Activated naive CD8-positive, alpha-beta T cell treated with anti-CD3 and anti-CD28 coated beads for 36 hours (primary cell): ENCODE measurements at places on chromosomes 6 and 20. TPM values are rescaled to one million over a fixed set of nuclear protein-coding genes. Genes with fewer than 3 reads are reported as not detected.

Gene NINL
- 2.0 TPM for total RNA-seq

- DNase-seq, result no peak
Observed at GRCh38 chr6:44671333-44671732, 283.8 kb downstream of the CDC5L start.

GRCh38 chr20:24823989-24824693 is 124.9 kb upstream of the CST7 start:
- no peak for DNase-seq

GRCh38 chr6:147691446-147691845 is 183.0 kb downstream of the SAMD5 start:
- no peak for DNase-seq

- DNase-seq, result no peak
Observed at GRCh38 chr6:33839399-33840047, 35.7 kb upstream of the MLN start.

GRCh38 chr6:12401200-12401599 is 111.0 kb downstream of the EDN1 start:
- DNase-seq, result no peak

DNA sequence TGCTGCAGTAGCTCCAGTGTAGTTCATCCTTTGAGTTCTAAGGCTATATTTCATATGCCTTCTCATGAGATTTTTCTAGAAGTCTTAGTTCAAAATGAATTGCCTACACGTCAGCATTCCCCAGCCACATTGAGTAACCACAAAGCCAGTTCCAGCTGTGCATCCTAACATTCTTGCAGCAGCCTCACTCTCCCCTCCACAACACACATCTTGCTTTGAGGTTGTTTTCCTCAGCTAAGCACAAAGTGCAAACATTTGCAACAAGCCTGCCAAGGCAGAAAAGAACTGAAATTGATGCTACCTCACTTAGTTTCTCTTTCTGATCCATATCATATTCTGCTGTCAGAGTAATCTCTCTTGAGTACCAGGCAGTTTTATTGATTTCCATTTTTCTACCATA is 160.7 kb upstream of the KCNQ5 start:
- no peak for DNase-seq

GRCh38 chr20:42754706-42755105 is 435.0 kb downstream of the PTPRT start:
- no peak for DNase-seq

DNA sequence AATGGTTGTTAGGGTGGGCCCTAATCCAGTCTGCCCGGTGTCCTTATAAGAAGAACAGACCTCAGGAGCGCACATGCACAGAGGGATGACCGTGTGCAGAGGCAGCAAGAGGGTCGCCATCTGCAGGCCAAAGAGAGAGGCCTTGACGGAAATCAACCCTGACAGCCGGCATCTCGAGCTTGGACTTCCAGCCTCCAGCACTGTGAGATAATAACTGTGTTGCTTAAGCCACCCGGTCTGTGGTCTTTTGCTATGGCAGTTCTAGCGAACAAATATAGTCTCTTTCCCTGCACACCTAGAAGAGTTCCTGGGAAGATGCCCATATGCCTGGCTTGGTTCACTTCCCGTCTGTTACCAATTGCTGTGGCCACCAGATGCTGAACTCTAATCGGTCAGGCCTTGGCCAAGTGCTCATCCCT is 35.3 kb upstream of the PTGIS start:
- DNase-seq, result no peak

GRCh38 chr6:47697925-47698324 is 455 bp upstream of the ADGRF4 start:
- DNase-seq, result no peak

Gene CTCFL
- not detected for total RNA-seq

DNA sequence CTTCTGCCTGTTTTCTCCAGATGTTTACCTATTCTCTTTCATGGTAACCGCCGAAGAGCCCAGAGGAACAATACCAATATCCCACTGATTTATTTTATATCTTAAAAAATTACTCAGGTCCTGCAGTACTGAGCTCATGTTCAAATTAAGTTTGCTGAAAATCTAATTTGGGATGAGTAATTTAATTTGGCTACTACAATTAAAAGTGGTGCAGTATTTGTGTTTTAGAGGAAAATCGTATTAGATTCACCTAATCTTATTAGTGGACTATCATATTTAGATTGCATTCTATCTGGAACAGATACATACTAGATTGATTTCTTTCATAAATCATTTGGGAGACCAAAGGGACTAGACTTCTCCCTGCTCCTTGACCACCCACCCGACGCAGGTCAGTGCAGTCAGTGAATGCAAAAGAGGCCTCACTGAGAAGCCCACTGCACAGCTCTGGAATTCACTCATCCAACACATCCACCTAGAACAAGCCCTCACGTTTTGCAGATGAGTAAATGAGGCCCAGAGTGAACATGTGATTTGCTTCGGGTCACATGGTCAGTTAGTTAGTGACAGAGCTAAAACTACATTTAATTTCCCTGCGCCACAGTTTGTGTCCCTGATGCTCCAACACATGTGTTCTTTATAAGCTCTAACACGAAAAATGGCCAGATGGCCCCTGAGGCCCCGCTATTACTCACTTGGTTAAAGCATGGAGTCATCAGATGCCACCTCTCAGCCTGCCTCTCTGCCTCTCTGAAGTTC is 101.8 kb downstream of the TRERF1 start:
- no peak for DNase-seq

Gene SNX21
- total RNA-seq, result 1.5 TPM

Gene TOX2
- 0.45 TPM for total RNA-seq

GRCh38 chr20:60631585-60632287 is 620.3 kb upstream of the CDH4 start:
- DNase-seq, result no peak

Gene TRIM15
- 0.29 TPM for total RNA-seq

- no peak for DNase-seq
Observed at GRCh38 chr6:77368660-77369313, 94.5 kb downstream of the HTR1B start.

DNA sequence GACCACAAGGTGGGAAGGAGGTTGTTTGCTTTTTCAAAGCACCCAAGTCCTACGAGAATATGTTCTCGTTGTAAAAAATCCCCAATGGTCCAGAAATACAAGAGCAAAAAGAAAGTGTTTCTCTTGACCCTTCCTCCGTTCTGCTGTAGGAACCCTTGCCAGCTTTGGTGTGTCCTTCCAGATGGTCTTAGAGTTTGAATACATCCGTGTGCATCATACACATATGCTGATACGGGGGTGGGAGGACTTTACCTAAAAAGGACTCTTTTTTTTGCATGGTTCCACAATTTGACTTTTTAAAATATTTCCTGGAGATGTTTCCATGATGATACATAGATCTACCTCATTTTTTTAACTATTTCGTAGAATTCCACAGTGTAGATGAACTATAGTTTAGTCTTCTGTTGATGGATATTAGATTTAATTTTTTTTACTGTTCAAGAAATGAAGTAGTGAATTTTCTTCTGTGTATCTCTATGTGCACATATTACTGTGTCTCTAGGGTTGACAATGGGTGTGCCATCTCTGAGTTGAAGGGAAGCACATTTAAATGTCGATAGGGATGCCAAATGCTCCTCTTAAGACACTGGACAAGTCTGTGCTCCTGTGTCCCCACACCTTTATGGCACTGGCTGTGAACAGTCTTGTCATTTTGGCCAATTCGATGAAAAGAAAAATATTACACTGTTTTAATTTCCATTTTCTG is 182.1 kb upstream of the SNX9 start:
- DNase-seq, result no peak

- DNase-seq, result no peak
Observed at GRCh38 chr6:125793280-125793679, 2.5 kb downstream of the NCOA7 start.

Gene SNX3
- total RNA-seq, result 81.6 TPM

Gene MYBL2
- total RNA-seq, result 140 TPM

Gene HLA-DQA2
- total RNA-seq, result 0.45 TPM

- DNase-seq, result peak; percentile 66
Observed at GRCh38 chr20:32439132-32439829, 81.2 kb downstream of the ASXL1 start.

- no peak for DNase-seq
Observed at GRCh38 chr6:117498159-117498558, 15.7 kb downstream of the DCBLD1 start.

DNA sequence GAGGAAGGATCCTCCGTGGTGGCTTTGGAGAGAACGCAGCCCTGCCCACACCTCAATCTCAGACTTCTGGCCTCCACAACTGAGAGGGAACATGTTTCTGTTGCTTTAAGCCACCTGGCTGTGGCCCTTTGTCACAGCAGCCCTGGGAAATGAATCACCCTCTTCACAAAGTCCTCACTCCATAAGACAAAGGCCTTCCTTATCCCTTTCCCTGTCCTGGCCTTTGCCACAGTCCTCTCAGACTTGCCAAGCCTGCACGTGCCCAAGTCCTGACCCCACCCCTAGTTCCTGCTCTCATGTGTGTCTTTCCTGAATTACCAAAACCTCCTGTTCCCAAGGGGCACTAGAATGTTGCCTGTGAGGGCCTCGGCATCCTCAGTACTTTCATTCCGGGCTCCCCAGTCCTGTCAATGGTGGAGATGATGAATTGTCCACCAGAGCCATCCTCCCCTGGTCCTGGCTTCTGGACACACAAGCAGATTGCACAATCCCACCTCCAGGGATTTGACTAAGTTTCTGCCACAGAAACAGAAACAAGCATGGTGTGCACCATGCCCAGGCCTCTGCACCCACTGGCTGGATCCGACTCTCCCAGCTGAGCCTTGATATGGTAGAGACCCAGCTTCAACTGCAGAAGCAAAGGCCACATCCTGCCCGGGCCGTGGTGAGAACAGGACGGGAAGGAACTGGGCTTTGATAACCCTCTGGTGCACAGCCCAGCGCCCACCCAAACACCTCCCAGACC is 232.6 kb upstream of the PDE10A start:
- no peak for DNase-seq

- DNase-seq, result no peak
Observed at GRCh38 chr20:58717278-58718091, 24.9 kb downstream of the NPEPL1 start.

Gene SYNDIG1
- not detected for total RNA-seq

- DNase-seq, result no peak
Observed at GRCh38 chr6:54289426-54289825, 18.8 kb upstream of the TINAG start.

- no peak for DNase-seq
Observed at GRCh38 chr6:55632953-55633352, 54.0 kb upstream of the HMGCLL1 start.

DNA sequence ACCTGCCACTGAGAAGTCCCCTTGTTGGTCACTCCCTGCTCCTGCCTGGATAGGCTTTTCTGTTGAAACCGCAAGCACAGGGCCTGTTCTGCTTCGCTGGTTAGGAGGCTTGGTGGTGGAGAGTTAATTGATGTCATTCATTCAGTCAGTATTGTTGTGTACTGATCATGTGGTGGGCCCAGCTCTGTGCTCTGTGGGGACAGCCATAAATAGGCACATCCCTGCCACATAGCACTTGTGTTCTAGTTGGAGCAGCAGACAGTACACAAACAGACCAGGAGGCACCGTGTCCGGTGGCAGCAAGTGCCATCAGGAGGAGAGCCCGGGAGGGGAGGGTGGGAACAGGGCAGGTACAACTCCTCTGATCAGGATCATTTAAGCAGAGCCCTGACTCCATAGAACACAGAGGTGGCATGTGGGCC is 155.2 kb upstream of the INSM1 start:
- DNase-seq, result no peak

Gene ZNF217
- 55.6 TPM for total RNA-seq

GRCh38 chr6:158413814-158414565 is 101.7 kb downstream of the TULP4 start:
- DNase-seq, result no peak

DNA sequence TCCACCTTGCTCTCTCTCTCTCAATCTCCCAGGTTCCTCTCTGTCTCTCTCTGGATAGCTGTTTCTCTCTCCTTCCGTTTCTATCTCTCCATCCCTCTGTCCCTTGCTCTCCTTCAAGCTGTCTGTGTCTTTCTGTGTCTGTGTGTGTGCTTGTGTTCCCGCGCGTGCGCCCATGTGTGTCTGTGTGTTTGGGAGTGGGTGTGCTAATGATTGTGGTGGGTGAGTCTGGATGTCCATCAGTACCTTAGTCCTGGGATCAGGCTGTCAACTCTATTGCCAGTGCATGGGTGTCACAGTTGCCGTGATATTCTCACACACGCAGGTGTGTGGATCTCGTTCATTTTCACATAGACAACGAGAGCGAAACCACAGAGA is 1380.6 kb upstream of the DEFB115 start:
- no peak for DNase-seq

- DNase-seq, result no peak
Observed at GRCh38 chr6:162177746-162178145, 549.8 kb downstream of the PRKN start.

Gene KCNG1
- total RNA-seq, result 1.0 TPM

- DNase-seq, result no peak
Observed at GRCh38 chr6:93820465-93821082, 401.2 kb upstream of the EPHA7 start.

DNA sequence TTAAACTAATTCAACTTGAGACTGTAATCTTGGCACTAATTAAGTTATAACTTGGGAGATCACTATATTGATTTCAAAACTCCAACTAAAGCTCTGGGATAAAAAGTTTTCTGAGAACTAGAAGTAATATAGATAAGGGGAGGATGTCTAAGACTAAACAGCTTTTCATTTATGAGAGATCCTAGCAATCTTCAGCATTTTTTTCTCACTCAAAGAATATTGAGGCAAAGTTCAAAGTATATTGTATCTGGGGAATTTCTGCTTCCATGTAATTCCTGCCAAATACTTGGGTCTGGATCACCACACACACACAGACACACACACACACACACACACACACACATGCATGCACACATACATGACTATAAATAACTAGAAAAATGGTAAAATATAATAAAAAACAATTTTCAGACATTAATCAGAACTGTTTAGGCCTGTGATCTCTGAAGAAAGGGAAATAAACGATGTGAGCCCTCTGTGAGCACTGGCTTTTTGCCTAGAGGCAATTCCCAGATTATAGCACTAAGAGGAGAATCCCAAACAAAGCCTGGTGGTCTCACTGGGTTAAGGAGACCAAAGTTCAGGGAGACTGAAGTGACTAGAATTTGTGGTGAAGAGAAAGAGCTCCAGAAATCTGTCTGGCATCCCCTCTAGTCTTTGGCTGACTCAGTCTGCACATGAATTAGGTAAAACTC is 92.8 kb downstream of the ADAT2 start:
- no peak for DNase-seq

DNA sequence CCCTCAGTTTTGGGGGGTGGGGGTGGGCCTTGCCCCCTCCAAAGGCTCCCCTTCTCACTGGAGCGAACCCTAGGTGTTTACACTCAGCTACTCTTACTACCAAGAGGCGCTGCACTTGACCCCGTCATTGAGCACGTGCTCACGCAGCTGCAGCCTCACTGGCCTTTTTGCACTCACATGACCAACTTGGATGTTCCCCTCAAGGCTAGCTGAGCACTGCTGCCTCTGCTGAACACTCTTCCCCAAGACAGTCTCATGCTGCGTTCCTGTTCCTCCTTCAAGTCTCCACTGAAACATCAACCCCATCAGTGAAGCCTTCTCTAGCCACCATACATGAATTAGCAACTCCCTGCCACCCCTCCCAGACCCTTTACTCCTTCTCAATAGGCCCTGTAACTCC is 4.0 kb downstream of the SOD2 start:
- DNase-seq, result no peak

Gene MAK
- total RNA-seq, result 0.68 TPM

- DNase-seq, result no peak
Observed at GRCh38 chr20:17457079-17457478, 74.1 kb downstream of the BFSP1 start.

Gene DTNBP1
- 19.0 TPM for total RNA-seq

- no peak for DNase-seq
Observed at GRCh38 chr20:63262836-63263235, 8.6 kb upstream of the NKAIN4 start.
